Pons (tissue), 1 donor: ENCODE measurements at places on chromosomes 13 and 19.

DNA sequence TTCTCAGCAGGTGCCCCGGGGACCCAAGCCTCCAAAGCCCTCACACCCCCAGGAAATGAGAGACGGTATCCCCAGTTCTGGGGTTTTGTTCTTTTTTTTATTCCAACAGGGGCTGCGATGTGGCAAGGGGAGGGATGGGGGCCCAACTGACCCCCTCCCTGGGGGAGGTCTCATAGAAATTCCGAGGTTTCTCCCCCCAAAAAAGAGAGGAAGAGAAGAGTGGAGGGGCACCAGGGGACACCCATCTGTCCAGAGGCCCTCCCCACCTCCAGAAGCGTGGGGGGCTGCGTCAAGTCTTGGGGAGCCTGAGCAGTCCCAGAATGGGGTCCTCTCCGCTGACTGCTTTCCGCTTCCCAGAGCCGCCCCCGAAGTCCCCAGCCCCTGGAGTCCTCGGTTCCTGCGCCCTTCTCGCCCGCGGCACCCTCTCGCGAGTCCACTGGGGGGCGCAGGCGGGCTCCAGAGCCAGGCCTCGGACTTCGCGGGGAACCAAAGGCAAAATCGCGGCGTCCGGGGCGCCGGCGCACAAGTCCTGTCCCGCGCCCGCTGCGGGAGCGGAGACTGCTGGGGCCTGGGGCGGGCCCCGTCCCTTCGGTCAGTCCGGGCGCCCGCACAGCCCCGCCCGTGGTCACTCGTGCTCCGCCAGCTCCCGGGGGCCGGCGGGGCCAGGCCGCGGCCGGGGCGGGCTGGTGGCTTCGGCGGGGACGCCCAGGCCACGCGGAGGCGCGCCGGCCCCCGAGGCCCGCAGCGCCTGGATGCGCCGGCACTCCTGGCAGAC lies 4.4 kb upstream of the ATP1A3 start:
- DNase-seq = no peak

DNA sequence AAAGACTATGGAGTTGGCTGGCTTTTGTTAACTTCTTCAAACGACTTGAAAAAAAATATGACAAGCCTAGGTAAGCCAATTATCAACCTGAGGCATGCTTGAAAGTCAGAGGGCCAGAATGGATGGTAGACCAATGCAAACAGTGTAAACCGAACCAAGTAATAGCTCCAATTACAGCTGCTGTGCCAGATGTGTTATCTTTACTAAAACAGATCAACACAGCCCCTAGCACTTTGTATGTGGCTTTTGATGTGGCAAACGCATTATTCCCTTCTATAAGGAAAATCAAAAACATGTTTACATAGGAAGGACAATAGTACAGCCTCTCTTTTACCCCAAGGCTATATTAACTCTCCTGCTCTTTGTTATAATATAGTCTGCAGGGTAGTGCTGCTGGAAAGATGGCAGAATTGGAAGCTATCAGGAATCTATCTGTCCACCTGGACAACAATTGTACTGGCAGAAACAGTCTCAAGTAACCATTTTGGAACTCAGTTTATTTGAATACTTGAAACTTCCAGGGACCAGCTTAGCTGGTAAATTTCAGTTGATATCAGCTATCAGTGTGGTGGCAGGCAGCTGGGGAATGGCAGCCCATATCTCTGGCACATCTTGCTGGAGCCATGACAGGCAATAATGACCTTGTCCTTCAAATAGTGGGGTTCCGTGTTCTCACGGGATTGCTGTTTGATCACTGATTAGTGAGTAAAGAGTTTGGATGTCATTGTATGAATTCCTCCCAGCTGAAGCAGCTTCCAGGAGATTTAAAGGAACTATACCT lies 144.4 kb upstream of the WASF3 start:
- no peak for DNase-seq

DNA sequence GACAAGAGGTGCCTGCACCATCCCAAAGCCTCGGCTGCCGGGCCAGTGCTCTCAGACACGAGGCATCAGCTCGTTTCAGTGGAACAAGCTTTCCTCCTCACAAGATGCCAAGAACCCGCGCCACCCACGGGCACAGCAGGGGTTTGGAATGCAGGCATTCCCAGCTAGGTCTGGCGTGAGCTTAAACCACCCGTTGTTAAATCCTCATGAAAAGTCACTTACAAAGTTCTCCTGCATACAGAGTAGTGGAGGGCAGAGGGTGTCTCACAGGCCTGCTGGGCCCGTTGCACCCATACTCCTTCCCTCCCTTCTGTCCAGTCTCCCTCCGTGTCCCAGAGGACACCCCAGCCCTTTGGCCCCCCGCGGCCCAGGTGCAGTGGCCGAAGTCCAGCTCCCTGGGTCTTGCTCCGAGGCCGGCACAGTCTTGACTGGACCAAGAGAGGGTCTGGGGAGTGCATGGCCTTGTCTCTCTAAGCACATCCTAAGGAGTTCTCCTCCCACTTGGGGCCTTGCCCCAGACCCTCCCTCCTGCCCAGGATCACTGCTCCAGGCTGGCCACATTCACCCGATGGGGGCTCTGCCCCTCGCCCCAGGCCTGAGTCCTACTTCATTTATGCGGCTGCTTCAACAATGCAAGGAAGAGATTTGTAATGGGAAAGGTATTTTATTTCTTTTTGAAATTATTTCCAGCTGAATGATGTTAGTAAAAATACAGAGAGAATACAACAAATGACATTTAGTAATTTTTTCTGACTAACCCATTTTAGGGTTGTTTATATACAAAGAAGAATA lies 35.2 kb upstream of the GRTP1 start:
- DNase-seq = no peak

GRCh38 chr13:90675129-90675528 lies 672.4 kb upstream of the MIR17HG start:
- no peak for DNase-seq

DNA sequence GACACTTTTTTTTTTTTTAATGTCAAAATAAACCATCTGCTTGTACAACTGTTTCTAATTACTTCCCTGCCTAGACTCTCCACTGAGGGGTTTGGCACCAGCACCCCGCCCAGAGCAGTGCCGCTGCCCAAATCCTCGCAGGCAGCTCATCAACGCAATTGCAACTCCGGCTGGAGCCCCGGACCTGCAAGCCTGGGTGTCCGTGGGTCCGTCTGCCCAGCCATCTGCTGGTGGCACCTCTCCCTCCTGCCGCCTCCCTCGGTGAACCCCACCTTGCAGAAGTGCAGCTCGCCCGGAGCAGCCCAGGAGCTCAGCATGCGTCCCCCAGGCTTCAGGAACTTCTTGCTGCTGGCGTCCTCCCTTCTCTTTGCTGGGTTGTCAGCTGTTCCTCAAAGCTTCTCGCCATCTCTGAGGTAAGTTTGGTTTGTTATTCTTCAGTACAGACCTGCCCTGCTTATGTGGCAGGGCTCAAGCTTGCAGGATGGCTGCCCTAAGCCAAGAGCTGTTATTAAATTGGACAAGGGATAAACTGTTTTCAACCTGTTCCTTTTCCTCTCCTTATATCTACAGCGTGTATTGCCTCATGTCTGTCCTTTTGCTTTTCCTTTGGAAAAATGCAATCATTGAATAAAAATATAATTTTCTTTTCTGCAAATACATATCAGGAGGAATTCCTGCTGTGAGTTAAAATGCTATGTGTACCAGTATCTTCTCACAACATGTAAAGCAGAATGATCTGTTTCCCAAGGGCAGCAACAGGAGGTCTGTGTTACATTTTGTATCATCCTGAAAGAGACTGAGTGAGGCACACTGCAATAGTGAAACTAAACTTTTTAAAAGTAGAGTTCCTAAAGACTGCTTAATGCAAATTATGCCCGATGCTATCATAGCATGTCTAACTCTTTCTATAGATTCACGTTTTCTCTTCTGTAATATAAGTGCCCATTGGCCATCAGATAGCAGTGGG lies at the start of gene ITGBL1:
Gene ITGBL1, plus strand, starts transcription at position 157 of the 967 bp plus-strand sequence. Its CDS starts 159 bp downstream, at position 316.
- peak; percentile 32 for DNase-seq

- peak; percentile 60 for DNase-seq
These were observed 138.9 kb upstream of the RFC3 start for GRCh38 chr13:33678906-33679657.

- DNase-seq = no peak
These were observed 3.1 kb upstream of the OLFM2 start for GRCh38 chr19:9939301-9939913.

GRCh38 chr13:36346222-36347083 lies at the start of gene SPART:
TSS of gene SPART (minus strand) at chr13:36346394. CDS start at chr13:36335830, 10,564 bp downstream.
- DNase-seq = peak; percentile 97

- peak; percentile 78 for DNase-seq
These were observed 758 bp upstream of the CACNG7 start for GRCh38 chr19:53908106-53908934.
